ENCODE measurements at places on chromosomes 2 and 18.

DNA sequence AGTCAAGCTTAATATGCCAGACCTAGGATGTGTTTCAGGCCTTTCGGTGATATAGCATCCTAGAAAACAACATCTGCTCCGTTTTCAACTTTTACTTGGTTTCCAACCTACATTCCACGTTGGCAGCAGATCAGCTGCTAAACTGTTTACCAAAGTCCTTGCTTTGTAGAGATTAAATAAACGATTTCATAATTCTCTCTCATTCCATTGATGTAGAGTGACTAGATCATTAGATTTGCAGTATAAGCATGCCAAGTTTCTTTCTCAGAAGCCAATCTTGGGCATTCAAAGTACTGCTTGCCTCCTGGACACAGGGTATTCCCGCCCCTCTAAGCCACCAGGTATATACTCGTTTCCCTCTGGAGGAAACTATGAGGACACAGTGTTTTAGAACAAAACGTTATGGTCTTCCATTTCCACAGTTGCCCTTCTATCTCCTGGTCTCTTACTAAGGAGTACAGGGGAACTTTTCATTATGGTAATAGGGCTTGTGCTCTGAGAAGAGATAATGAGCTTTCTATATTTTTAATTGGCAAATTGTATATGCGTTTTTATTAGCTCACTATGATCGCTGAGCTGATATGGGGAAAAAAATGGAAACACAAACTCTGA is 10.5 kb upstream of the INSIG2 start:
- no peak for DNase-seq

- DNase-seq = no peak
Observed at GRCh38 chr2:119305497-119306195, 61.0 kb downstream of the C2orf76 start.

DNA sequence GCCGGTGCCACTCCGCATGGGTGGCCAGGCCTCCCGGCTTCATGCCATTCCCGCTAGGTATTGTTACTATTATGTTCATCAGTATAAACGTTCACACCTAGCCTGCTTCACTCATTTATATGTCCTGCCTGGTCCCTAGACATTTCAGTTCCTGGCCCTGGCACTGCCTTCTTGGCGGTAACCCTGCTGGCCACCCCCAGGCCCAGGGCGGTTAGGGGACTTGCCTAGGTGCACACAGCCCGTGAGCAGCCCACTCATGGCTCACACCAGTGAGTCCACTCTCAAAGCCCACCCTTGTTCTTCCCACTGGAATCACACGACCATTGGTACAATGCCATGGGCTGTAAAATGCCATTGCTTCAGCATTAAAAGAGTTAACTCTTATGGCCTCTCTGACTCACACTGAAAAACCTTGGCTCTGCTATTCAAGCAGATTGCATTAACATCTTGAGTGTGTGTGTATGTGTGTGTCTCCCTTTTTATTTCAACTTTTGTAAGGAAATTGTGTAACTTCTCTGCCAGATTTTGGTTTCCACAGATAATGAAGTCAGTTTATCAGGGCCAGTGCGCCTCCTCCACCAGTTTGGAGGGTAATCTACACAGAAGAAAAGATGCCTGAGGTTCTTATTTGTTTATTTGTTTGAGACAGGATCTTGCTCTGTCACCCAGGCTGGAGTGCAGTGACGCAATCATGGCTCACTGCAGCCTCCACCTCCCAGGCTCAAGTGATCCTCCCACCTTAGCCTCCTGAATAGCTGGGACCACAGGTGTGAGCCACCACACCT is 74.2 kb downstream of the RAB31 start:
- DNase-seq = no peak

DNA sequence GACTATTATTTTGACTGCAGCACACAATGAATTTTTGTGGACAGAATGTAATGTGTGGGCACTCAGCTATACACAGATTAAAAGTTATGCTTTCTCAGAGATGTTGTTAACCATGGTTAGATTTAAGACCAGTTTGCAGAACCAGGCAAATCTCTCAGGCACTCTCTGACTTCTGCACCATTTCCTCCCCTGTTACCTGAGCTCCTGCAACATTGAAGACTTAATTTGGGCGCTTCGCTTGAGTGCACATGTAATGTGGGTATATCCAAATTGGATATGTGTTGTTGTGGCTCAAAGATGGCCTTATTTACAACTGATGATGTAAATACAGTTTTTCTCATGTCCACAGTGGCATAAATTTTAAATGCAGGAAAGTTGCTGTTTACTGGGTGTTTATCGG is 469.4 kb downstream of the PTPRM start:
- DNase-seq = no peak

DNA sequence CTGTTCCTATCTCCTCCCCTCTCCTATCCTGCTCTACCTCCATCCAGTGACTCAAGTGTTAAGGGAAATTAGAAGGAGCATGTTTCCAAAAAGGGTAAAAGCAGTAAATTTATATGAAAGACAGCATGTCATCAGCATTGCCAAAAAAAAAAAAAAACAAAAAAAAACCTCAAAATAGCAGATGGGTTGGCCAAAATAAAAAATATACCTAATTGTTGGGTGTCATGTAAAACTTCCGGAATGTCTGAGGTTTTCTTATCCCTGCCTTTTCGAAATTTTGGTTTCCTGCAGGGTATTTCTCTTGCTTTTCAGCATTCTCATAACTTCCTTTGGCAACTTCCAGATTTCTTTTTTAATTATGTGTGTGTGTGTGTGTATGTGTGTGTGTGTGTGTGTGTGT is 241.6 kb upstream of the FN1 start:
- no peak for DNase-seq

DNA sequence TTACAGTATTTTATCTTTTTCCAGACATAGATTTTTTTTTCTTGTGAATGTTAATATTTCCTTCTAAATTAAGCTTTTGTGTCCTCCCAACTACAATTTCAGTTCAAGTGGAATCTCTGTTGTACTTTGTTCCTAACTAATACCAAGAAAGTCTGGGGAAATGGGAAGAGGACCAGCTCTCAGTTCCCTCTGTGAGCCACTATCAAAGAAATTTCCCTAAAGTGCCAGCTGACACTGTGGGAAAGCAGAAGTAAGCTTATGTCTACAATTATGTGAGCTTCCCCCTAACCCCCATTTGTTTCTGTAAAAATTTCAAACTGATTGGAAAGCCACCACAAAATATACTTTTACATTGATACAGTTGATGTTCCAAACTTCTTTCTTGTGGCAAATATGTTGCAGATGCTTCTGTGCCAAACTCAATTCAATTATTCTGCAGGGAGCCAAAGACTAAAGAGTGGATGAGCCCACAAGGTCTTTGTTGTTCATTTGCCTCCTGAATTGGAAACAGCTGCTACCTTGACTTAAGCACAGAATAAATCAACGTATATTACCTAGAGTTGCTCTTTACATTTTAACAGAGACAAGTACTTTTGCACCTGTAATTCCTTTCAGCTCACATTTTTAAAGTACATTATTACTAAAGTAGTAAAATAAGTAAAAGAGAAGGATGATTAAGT is 306.6 kb downstream of the PTH2R start:
- no peak for DNase-seq

GRCh38 chr2:234632527-234633391 is 135.9 kb upstream of the ARL4C start:
- DNase-seq = no peak

DNA sequence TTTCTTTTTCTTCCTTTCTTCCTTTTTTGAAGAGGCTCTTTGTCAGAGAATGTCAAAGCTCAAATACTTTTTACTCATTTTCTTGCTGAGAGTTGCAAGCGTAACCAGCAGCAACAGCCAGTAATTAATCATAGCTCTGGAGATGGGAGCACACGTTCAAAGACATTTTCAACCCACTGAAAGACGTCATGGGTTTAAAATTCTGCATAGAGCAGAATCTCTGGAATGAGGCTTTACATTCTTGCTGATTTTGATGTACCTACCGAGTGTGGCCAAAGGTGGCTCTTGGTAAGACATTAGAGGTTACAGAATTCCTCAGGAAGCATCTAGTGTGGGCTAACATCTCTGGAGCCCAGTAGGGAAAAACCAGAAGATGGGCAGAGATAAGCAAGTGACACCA is 292.5 kb downstream of the MTX2 start:
- no peak for DNase-seq

DNA sequence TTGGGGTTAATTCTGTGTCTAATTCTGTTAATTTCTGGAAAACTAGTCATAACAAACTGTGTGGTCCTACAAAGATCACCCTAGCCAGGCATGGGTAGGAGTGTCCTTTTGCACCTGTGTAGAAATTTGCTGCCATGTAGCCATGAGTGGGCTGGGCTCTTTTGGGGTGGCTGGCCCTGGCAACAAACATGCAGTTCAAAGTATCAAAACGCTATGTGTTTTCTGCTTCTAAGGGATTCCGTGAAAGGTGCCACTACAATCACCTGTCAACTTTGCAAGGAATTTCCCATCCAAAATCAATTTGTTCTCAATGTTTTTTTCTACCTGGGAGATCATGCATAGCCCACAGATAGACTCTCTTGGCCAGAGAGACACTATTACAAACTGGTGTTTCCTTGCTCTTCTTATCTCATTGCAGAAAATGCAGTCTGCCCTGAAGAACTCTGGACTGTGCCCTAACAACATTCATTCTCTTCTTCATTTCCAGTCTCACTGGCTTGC is 537.7 kb upstream of the ID2 start:
- no peak for DNase-seq

Measured in stimulated activated CD4-positive, alpha-beta T cell treated with anti-CD3 and anti-CD28 coated beads, TNF-alpha, amount 100 ng/mL, for 1 hour (primary cell).